ENCODE measurements at places on chromosomes 11 and 22. TPM values are rescaled to one million over a fixed set of nuclear protein-coding genes. Genes with fewer than 3 reads are reported as not detected.

- no peaks in the 10 kb centered on the region for H3K36me3 ChIP-seq
- H3K27me3 ChIP-seq: no peaks in the 10 kb centered on the region
- no peak overlapping the region for H3K27ac ChIP-seq
- peaks cover 71% of the 10 kb centered on the region for H3K4me1 ChIP-seq
- no peak for DNase-seq
These were observed 24.1 kb downstream of the SIK3 start for GRCh38 chr11:117074119-117074518.

DNA sequence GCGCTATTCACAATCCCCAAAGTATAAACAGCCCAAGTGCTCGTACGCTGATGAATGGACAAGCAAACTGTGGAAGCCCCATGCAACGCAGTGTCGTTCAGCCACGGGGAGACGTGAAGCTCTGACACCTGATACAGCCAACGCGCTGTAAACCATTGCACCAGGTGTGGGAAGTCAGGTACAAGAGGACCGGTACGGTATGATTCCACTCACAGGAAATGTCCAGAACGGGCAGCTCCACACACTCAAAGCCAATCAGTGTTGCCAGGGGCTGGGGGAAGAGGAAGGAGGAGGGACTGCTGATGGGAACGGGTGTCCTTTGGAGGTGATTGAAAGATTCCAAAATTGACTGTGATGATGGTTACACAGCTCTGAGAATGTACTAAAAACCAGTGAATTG is 64.5 kb downstream of the BRD1 start:
- no peak for DNase-seq
- H3K4me3 ChIP-seq: no peak overlapping the region
- H3K36me3 ChIP-seq: no peaks in the 10 kb centered on the region
- no peak overlapping the region for H3K27ac ChIP-seq

GRCh38 chr22:36206255-36206654 is 4.6 kb upstream of the APOL4 start:
- H3K4me3 ChIP-seq: no peak overlapping the region
- no peak for DNase-seq
- no peaks in the 10 kb centered on the region for H3K36me3 ChIP-seq

DNA sequence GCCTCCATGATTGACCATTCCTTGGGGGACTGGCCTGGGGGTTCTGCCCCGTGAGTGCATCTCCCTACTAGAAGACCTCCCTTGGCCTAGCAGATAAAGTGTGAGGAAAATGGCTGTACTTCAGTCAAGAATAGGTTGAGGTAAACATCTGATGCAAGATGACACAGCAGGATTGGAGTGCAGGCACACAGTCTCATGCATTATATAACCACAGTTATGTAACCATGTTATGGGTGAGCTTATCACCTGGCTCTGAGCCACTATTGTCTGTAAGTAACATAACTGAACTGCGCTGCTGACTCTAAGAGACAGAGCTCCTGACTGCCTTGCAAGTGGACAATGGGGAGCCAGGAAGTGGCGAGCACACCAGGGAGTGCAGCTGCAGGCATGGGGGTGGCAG is 378.7 kb upstream of the ANO5 start:
- no peak for DNase-seq
- H3K36me3 ChIP-seq: no peaks in the 10 kb centered on the region
- no peaks in the 10 kb centered on the region for H3K27me3 ChIP-seq
- no peak overlapping the region for H3K27ac ChIP-seq
- no peaks in the 10 kb centered on the region for H3K4me1 ChIP-seq

DNA sequence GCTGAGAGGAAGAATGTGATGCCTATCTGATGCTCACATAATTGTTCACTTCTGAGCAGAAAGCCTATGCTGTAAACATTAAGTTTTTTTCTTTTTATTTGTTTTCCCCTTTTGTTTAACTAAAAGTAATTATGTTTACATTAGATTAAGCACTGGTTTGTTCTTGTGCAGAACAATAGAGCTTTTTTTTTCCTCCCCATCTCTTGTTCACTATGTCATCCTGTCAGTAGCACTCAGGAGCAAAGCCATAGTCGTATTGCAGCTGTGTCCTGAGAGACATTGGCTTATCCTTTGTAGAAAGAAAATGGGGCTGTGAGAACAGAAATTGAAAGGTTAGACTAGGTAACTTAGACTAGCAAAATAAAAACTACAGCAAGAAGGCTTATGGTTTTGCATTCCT is 301.8 kb upstream of the RAG2 start:
- H3K4me3 ChIP-seq: no peak overlapping the region
- no peak for DNase-seq
- no peak overlapping the region for H3K27ac ChIP-seq
- no peaks in the 10 kb centered on the region for H3K36me3 ChIP-seq
- H3K27me3 ChIP-seq: no peaks in the 10 kb centered on the region

- H3K4me3 ChIP-seq: peak within 1 kb of the TSS; percentile 62
- no peaks in the 10 kb centered on the region for H3K27me3 ChIP-seq
- DNase-seq: peak; percentile 91
- H3K4me1 ChIP-seq: peaks cover 12% of the 10 kb centered on the region
These were observed at the start of gene P2RY2 for GRCh38 chr11:73218106-73218829. Gene P2RY2 (plus strand): TSS chr11:73218281. CDS start chr11:73234160, 15,879 bp downstream.

DNA sequence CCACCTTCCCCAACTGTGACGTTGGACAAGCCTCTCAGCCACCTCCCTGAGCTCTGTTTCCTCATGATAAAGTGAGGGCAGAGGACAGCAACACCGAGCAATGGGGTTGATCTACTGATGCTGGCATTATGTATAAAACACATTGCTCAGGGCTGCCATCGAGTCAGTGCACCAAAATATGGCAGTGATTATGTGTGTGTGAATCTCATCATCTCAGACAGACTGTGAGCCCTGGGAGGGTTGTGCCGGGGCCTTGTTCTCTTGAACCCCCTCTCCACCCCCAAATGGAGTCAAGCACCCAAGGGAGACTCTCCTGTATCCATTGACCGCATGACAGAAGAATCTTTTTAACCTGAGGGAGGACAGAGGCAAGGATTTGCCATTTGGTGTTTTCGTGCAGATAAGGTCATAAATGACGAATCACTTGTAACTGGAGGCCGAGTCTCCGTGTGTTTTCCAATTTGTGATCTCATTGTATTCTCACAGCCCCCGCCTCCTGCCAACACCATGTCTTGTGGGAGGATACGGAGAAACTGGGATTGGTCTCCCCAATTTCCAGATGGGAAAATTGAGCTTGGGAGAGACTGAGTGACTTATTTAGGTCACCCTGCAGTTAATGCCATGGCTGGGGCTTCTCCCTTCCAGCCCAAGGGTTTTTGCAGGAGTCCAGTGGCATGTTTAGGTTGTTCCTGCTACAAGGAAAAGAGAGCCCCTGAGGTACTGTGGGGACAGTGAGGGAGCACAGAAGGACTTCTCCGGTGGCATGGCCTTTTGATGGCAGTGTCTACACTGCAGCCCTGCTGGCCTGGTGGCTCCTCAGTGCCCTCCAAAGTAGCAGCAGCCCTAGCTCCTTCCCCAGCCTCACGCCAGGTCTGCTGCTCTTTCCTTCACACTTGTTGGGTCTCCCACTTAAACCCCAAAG is 52.4 kb downstream of the CHRDL2 start:
- H3K36me3 ChIP-seq: no peaks in the 10 kb centered on the region
- DNase-seq: no peak
- H3K27ac ChIP-seq: no peak overlapping the region
- no peaks in the 10 kb centered on the region for H3K4me1 ChIP-seq
- no peaks in the 10 kb centered on the region for H3K27me3 ChIP-seq
- no peak overlapping the region for H3K4me3 ChIP-seq

GRCh38 chr11:57072640-57073039 is 83.9 kb downstream of the OR5AK2 start:
- no peak overlapping the region for H3K4me3 ChIP-seq
- H3K36me3 ChIP-seq: no peaks in the 10 kb centered on the region
- H3K27ac ChIP-seq: peak overlapping the region; percentile 26
- peaks cover 6% of the 10 kb centered on the region for H3K4me1 ChIP-seq
- peak; percentile 20 for DNase-seq
- no peaks in the 10 kb centered on the region for H3K27me3 ChIP-seq

- H3K27ac ChIP-seq: no peak overlapping the region
- no peaks in the 10 kb centered on the region for H3K27me3 ChIP-seq
- peaks cover 19% of the 10 kb centered on the region for H3K36me3 ChIP-seq
- H3K4me1 ChIP-seq: no peaks in the 10 kb centered on the region
- H3K4me3 ChIP-seq: no peak overlapping the region
- no peak for DNase-seq
These were observed 6.2 kb downstream of the SCGB1C1 start for GRCh38 chr11:199004-199581.

- peaks cover 46% of the 10 kb centered on the region for H3K36me3 ChIP-seq
- peak overlapping the region; percentile 94 for H3K27ac ChIP-seq
- no peak for DNase-seq
- H3K4me3 ChIP-seq: peak overlapping the region; percentile 39
These were observed 993 bp downstream of the RELA start for GRCh38 chr11:65661599-65662246.

DNA sequence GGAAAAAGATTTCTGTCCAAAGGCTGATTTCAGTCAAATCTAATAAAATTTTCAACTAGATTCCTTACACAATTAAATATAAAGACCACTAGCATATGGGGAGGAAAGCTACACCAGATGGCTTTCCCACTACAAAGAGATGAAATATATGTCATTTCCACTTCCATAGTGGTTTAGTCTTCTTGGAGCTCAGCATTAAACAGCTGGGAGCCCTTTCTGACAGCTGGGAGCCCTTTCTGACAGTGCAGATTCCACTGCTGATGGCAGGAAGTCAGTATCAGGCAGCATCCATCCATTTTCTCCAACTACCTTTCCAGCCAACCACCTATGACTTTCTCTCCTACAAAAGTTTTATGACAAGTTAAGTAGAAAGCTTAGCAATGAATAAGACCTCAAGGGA is 177.9 kb downstream of the RRAS2 start:
- no peak for DNase-seq
- H3K36me3 ChIP-seq: no peaks in the 10 kb centered on the region
- no peaks in the 10 kb centered on the region for H3K27me3 ChIP-seq
- peaks cover 4% of the 10 kb centered on the region for H3K4me1 ChIP-seq
- H3K27ac ChIP-seq: no peak overlapping the region

DNA sequence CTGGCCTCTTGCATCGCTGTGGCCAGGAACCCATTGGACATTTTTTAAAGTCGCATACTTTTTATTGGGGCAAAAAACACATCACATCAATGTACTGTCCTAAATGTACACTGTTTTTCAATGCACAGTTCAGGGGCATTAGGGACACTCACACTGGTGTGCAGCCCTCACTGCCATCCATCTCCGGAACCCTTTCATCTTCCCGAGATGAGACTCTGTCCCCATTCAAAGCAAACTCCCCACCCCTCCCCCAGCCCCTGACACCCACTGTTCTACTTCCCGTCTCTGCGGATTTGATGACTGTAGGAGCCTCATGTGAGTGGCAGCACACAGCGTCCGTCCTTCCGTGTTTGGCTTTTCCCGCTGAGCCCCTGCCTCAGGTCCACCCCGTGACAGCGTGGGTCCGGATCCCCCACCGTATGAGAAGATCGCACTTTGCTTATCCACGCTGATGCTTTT is 41.8 kb upstream of the TH start:
- no peak for DNase-seq
- peaks cover 3% of the 10 kb centered on the region for H3K27me3 ChIP-seq
- no peak overlapping the region for H3K4me3 ChIP-seq
- H3K36me3 ChIP-seq: no peaks in the 10 kb centered on the region
- H3K4me1 ChIP-seq: no peaks in the 10 kb centered on the region

DNA sequence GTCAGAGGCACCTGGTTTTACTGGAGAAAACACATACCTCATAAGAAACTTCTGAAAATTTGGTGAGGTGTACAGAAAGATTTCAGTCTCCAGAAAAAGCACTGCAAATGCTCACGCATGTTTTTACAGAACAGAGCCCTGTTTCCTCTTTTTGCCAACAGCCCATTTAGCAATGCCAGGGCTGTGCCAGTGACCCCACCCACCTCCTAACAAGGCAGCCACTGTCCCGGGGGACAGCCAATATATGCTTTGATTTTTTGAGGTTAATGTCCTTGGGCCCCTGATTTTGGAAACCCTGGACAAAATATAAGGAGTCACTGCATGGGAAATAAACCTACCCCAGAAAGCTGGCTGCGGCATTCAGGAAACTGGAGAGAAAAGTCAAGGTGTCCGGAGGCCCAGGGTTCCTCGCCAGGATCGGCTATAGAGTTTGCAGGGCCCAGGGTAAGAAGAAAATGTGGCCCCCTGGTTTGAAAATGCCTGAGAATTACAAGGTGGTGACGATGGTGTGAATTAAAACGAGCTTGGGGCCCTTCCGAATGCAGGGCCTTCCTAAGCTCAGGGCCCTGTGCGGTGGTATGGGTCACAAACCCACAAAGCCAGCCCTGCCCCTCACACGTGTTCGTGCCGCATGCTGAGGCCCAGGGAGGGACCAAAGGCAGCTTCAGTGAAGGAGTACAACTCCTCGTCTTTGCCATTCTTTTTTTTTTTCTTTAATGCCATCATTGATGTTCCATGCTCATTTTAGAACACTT is 71.1 kb upstream of the WNT7B start:
- no peaks in the 10 kb centered on the region for H3K36me3 ChIP-seq
- no peak overlapping the region for H3K4me3 ChIP-seq
- H3K27ac ChIP-seq: no peak overlapping the region
- DNase-seq: peak; percentile 27

GRCh38 chr11:120952461-120953434 is 71.2 kb upstream of the TBCEL start:
- H3K27me3 ChIP-seq: no peaks in the 10 kb centered on the region
- no peak overlapping the region for H3K4me3 ChIP-seq
- H3K36me3 ChIP-seq: no peaks in the 10 kb centered on the region
- no peaks in the 10 kb centered on the region for H3K4me1 ChIP-seq
- peak; percentile 81 for DNase-seq

DNA sequence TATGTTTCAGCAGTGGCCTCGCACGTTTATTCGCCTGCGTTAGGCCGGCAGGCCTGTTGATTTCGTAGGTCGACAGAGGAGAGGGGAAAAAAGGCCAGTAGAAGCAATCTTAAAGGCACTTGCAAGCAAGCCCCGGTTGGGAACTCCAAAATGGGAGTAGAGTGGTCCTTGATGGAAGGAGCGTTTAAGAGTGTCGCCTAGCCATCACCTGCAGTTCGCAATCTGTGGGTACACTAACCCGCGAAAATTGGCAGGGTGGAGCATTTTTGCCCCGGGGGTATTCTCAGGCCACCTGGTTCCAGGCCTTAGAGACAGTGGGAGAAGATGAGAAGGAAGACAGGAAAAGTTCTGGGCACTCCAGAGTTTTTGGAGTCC is 1.1 kb downstream of the EWSR1 start:
- peak overlapping the region; percentile 72 for H3K4me3 ChIP-seq
- DNase-seq: no peak
- peak overlapping the region; percentile 99 for H3K27ac ChIP-seq
- peaks cover 44% of the 10 kb centered on the region for H3K36me3 ChIP-seq

DNA sequence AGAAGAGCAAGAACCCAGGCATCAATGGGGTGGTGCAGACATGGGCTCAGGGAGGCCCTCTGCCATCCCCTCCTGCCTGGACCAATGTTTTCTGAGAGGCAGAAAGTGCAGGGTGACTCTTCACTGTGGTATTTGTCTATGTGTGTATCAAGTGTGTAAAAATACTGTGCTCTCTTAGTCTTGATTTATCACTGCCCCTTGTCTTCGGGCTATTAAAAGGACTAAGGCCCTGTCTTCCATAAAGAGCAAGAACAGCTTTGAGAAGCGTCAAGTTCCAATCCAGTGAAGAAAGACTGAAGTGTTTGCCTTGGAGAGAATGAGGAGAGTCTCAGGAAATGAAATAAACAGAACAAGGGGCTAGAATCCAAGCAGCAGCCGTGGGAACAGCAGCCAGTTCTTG is 14.4 kb downstream of the PRSS23 start:
- no peak for DNase-seq
- no peaks in the 10 kb centered on the region for H3K27me3 ChIP-seq
- H3K36me3 ChIP-seq: no peaks in the 10 kb centered on the region
- no peak overlapping the region for H3K4me3 ChIP-seq

KCNK4 gene
- total RNA-seq: not detected

ESAM gene
- total RNA-seq: 29.0 TPM

KRTAP5-2 gene
- not detected for total RNA-seq

TUG1 gene
- total RNA-seq: 62.0 TPM

MEI1 gene
- total RNA-seq: 0.36 TPM

EFCAB6 gene
- 1.6 TPM for total RNA-seq

Measured in adrenal gland (tissue), 19 donors.